ENCODE measurements at places on chromosomes 13 and 19.

GRCh38 chr13:66021846-66022245 is 1208.3 kb downstream of the PCDH9 start:
- DNase-seq = no peak

DNA sequence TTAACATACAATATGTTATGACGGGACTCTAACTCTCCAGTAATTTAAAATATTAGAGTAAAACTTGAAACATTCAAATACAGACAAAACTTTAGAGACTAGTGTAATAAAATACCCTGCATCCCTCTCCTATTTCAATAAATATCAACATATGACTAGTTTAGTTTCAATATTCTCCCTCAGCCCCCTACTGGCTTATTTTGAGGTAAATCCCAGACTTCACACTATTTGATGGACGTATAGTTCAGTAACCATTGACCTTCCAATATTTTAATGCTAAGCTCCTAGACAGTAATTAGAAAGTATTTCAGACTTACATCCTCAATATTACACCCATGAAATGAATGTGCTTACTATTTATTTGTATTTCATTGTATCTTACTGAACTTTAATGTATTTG is 180.7 kb upstream of the STARD13 start:
- no peak for DNase-seq

- DNase-seq = no peak
Observed at GRCh38 chr13:73910733-73911132, 223.5 kb downstream of the KLF12 start.

DNA sequence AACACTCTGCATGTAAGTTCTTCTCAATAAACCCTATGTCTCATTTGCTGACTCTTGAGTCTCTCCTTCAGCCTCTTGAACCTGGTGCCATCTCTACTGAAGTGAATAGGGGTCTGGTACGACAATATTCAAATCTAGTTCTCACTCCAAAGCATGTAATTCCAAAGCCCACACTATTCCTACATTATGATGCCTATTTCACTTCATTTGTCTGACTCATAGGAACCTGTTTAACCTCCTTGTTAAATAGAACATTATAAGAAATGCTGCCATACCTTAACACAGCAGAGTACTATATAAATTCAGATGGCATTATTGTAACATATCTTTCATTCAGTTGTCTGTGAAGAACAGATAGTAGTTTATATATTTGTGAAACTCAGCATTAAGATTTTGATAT is 67.1 kb downstream of the STARD13 start:
- DNase-seq = no peak

- DNase-seq = no peak
Observed at GRCh38 chr13:44921931-44922758, 67.1 kb downstream of the NUFIP1 start.

GRCh38 chr13:63481334-63481733 is 2065.7 kb upstream of the PCDH20 start:
- DNase-seq = no peak

All from urinary bladder (tissue), 4 donors.